ENCODE measurements at places on chromosomes 7 and 10.

DNA sequence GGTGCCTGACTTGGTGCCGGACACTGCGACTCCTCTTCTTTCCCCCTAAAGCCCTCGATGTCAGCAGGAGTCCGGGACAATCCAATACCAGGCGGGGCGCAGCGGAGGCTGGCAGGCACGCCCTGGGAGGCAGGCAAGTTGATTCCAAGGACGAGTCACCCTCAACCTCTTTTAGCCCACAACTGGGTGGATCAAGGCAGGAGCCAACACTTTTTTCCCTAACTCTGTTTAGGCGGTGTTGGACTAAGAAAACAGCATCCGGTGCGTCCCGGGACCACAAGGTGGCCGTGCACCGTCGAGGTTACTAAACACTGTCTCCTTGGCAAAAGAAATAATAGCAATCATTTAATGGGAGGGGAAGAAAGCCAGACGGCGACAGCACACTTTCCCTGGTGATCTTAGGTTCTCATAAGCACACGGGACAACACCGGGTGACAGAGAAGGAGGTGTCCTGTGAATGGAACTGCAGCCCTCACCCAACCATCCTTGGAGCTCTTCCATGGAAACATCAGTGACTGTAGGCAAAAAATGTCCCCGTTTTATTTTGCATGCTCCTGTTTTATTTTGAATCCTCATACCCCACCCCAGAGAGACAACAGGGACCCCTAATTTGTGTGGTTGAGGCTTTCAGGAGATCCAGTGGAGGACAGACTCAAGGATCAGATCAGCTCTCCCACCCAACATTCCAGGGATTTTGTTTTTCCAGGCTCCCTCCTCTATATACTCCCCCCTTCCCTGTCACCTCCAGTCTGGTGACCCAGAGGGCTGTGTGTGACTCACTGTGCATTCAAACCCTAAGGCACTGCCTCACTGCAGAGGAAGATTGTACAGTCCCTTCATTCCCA, 1.3 kb upstream of the CALCR start:
- no peak for DNase-seq

GRCh38 chr7:11195502-11195901, 221.8 kb downstream of the PHF14 start:
- no peak for DNase-seq

- DNase-seq = no peak
These were observed at the start of gene BMPR1A for GRCh38 chr10:86756511-86757112. BMPR1A (plus strand) TSS chr10:86756619; CDS start chr10:86876019, 119,400 bp downstream.

DNA sequence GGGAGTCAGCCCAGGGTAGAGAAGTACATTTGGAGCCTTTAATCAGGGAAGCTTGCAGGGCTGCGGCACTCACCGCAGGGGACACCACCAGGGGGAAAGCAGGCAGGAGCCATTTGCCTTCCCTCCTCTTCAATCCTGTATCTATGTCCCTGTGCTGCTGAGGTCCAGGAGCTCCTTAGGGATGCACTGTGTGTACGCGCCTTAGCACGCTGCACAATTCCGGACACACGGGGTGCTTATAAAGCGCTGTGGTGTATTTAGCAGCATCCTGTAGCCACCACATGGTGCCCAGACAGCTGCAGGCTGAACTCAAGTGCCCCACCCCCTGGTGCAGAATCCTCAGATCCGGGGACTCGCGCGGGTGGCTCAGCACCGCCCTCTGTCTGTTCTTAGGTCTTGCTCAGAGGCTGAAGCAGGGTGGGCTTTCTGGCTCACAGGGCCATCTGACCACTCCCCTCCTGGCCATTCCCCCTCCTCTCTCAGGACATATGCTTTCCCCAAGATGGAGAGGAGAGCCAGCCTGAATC, 421.4 kb downstream of the SDK1 start:
- peak; percentile 58 for DNase-seq

DNA sequence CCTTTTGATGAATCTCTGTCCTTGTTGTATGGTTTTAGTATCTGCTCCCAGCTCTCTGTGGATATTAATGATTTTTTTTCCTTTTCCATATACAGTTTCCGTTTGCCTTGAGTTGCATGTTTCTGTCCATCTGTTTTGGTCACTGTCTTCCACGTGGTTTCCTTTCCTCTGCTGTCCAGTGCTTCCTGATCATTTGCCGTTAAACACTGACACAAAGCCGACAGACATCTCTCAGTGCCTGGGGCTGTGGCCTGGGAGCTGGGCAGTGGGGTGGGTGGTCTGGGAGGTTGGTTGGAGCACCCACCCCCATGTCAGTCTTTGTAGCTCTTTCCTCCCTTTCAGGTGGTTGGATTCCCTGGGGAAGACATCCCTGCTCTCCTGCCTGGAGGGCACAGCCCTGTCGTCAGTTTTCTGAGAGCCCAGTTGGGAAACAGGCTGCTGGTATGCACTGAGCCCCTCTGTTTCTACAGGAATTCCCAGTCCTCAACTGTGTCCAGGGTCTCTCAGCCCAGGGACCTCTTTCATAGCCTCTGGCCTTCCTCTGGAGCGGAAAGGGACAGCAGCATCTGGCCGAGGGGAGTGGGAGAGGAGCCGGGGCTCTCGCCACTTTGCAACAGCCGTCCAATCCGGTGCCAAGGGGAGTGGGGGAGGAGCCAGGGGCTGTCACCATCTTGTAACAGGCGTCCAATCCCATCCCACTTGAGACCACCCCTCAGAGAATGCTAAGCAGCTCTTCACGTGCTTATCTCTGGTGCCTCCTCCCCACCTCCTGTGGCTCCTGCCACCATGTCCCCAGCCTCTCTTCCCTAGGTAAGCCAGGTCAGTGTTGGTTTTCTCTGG, 26.7 kb upstream of the MKI67 start:
- no peak for DNase-seq

GRCh38 chr7:111018960-111019736, 71.8 kb upstream of the LRRN3 start:
- DNase-seq = no peak

- no peak for DNase-seq
These were observed 187.3 kb upstream of the PRSS58 start for GRCh38 chr7:142445019-142445686.

GRCh38 chr10:21080261-21080660, 183.2 kb upstream of the NEBL start:
- DNase-seq = no peak

DNA sequence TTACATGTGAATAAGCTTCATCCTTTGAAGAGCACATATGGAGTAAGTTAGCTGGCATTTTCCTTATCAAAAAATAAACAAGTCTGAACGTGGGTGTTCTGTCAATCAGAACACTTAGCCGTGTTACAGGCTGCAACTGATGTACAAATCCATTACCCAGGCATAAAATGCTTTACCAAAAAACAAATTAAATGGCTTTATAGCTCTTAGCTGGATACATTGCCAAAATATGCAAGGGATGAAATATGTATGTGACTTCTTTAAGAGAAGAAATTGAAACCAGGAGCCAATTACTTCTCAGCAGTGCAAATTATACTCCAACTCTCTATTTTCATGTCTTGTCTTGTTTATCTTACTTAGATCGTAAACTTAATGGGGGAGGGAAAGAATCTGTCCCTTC, 214.8 kb downstream of the DGKB start:
- DNase-seq = no peak

GRCh38 chr7:22663721-22664120, 63.3 kb upstream of the IL6 start:
- DNase-seq = no peak

DNA sequence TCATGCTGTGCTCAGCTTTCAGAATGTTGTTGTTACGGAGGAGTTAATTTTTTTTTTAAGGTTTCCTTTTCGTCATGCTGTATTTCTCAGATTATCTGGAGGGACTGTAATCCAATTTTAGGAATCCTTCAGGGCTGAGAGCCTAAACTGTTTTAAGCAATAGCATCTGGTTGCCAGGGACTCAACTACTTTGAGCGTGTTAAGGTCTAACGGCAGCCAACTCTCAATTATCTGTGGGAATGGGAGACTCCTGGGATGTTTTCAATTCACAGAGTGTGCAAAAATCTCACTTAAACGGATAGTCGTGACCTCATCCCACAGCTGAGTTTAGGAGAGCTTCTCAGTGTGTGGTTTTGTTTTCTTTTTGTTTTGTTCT, 291.7 kb downstream of the AUTS2 start:
- DNase-seq = peak; percentile 2

DNA sequence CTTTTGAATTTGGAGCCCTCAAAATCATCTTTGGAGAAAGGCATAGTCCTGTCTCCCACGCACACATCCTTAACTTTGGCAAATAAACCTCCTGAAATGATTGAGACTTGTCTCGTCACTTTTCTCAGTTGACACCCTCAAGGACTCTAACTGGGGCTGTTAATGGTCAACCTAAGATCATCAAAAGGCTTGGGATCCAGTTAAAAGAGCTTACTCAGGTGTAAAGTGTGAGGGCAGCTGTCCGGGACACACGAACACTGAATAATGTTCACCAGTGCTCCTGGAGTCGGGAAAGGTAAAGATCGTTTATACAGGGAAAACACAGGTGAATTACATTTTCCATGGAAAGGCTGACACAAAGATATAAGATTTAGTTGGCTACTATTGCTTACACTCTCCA, 84.7 kb downstream of the PAXIP1 start:
- no peak for DNase-seq

DNA sequence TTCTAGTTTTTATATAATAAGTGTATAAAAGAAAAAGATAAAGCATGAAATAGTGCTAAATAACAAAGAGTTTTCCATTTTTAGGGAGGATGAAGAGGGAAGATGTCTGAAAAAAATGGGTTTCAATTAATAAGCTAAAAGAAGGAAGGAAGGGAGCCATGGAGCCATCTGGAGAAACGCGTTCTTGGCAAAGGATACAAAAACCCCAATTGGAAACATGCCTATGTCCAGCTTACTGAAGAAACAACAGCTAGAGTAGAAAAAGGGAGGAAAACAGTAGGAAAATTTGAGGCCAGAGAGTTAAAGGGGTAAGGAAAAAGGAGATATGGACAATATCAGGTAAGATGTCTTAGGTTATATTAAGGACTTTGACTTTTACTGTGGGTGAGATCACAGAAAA, 416.2 kb upstream of the GHITM start:
- no peak for DNase-seq

GRCh38 chr10:90859321-90859751, 1.5 kb upstream of the HTR7 start:
- DNase-seq = no peak

GRCh38 chr7:107446988-107447387, 22.9 kb upstream of the GPR22 start:
- no peak for DNase-seq

GRCh38 chr10:49323171-49323895, 24.4 kb downstream of the C10orf71 start:
- DNase-seq = no peak

GRCh38 chr7:68269405-68269804, 1272.8 kb downstream of the TYW1 start:
- DNase-seq = no peak

- no peak for DNase-seq
These were observed 31.0 kb downstream of the PRSS2 start for GRCh38 chr7:142801601-142802295.

DNA sequence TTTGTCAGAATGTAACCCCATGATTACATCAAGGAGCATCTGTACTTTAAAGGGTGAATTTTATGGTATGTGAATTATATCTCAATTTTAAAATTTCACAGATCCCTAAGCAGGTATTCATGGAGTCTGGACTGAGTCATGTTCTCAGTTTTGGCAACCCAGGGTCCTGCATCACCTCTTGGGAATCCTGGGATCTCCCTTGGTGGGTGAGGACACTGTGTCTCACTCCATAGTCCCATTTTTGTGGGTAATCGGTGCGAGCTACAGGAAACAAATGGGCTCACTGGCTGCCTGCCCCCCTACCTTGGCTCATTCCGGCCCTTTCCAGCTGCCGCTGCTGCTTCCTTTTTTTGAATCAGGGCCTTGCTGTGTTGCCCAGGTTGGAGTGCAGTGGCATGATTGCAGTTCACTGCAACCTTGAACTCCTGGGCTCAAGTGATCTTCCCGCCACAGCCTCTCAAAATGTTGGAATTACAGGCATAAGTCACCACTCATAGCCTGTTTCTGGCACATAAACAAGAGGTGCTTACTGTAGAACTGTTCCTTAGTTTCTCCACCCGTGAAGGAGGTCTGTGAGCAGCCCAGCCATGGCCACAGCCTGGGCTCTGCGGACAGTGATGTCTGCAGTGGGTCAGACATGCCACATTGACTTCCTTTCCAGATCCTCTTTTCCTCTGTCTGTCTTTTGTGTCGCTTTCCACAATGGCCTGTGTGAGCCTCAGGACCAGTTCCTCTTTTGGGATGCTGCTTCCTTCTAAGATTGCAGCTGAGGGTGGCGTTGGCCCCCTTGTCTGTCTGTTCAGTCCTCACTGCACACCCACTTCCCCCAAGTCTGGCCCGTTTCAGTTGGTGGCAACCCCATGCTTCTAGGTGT, 14.5 kb downstream of the PALD1 start:
- DNase-seq = no peak

GRCh38 chr10:63543576-63543962, 22.4 kb downstream of the REEP3 start:
- no peak for DNase-seq

DNA sequence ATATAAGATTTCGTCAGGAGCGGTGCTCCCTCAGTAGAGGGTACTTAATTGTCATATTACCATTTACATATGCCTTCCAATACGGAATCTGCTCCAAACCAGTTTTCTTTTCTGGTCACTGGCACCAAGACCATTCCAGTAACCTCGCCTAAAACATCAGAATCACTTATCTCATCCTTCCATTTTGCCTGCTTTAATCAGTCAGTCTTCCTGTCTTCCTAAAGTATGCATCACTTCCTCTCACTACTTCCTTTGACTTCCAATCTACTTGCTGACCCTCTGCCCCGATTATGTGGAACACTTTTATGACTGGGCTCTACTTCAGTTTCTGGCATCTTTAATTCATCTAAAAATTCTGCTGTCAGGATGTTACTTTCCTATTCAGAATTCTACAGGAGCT, 33.5 kb downstream of the CUL2 start:
- DNase-seq = no peak

DNA sequence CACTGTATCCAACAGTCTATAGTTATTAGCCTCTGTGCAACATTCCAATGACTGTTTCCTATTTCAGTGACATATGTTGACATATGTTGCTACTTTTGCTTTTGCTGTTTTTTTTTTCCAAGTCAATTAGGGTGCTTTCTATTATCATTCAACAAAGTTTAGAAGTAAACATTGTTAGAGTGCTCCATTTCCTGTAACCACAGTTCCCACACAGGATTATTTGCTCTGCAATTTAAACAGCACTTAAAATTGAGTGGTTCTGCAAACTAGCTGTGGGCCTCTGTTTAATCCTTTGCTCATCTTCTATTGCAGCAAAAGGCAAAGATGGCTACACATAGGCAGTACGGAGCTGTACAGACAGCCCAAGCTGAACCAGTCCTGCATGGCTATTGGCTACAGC, 46.5 kb upstream of the PTN start:
- no peak for DNase-seq
